ENCODE measurements at places on chromosomes 3 and 15.

DNA sequence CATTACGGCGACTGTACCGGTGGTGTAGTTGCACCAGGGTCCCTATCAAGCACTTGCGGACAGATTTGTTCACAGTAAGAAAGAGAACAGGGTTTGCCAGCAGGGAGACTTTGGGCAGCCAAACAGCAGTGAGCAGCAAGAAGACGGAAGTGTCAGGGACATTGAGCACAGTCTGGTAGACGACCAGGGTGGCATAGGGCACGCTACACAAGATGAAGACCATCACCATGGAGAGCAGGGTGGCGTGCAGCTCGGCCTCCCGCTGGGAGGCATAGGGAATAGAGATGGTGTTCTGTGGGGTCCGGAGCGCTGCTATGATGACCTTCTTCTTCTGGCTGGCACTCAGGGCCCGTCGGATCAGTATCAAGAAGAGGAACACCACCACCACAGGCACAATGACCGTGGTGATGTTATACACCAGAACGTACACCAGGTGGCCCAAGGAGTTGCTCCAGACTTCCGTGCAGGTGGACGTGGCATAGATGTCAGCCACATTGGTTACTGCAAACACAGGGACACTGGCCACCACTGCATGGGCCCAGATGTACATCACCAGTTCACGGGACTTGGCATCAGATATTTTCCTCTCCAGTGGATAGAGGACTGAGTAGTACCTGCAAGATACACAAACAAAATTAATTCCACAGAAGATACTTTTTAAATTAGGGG is 19.1 kb upstream of the FSIP1 start:
- no peak for DNase-seq

DNA sequence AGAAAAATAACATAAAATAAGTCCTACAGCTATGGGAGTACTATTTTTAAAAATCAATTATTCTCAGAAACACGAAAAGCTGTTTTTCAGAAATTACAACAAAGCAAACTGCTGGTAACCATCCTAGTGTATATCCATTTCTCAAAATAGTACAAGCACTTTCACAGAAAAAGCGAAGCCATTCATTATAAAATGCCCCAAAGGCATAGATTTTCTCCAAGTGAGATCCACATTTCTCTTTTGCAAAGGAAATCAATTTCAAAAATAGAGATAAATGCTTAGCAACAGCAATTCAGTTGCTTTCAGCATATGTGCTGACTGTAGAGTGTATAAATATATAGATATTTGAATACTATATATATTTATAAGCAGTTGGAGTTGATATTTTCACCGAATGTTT is 1266.3 kb downstream of the SI start:
- no peak for DNase-seq

DNA sequence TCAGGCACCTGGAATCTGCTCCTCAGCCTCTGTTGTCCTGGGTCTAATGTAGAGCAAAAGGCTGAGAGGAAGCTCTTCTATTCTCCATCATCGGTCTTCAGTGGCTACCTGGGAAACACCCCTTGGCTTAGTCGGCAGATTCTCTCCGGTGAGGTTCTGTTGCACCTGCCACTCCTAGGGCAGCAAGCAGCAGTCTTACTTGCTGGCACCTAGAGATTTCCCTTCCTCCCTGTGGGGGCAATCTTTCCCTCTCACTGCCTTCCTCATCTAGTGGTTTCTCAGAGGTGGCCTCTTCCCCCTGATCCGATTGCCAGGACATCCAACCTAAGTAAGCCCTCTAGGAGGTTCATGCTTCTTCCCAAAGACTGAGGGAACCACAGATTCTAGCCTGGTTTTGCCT is 60.8 kb downstream of the PLS1 start:
- DNase-seq = no peak

DNA sequence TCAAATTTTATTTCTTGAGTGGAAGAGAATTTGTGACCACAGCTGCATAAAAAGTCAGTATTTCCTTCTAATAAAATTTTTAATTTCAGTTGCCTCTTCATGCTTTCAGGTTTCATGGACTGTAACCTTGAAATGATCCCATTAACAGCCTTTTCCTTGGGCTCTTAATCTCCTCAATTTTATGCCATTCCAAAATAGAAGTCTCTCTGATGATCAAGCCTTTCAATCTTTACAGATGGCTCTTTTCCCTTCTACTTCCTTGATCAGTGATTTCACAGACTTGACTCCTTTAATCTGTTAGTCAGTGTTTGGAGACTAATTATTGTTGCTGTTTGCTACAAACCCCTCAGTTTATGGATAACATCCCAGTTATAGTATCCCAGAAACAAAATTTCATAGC is 11.9 kb downstream of the TSC22D2 start:
- DNase-seq = no peak

- DNase-seq = no peak
Observed at GRCh38 chr3:197542741-197543454, 12.9 kb downstream of the BDH1 start.

GRCh38 chr3:57085211-57085610 is 24.7 kb downstream of the SPATA12 start:
- DNase-seq = no peak

DNA sequence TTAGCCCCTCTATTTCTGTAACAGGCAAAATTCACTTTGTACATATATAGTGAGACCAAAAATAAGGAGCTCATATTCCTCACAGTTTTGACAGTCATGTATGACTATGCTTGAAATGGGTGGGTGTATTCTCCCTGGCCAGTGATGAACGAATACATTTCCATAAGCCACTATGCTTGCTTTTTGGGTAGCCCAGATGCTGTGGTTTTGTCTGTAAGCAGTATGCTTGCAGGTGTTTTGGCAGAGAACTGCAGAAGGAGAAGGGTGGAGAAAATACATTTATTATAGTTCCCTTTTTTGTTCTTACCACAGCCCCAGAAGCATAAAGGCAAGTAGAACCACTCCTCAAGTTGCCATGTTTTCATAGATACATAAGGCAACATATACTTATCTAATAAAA is 131.2 kb downstream of the RBMS3 start:
- DNase-seq = no peak

- DNase-seq = no peak
Observed at GRCh38 chr15:73604477-73604876, 28.7 kb downstream of the NPTN start.

GRCh38 chr15:88702983-88703382 is 64.2 kb downstream of the ISG20 start:
- no peak for DNase-seq
